ENCODE measurements at places on chromosomes 12 and 14. TPM values are rescaled to one million over a fixed set of nuclear protein-coding genes. Genes with fewer than 3 reads are reported as not detected.
A peak's percentile ranks its signal among the peaks of the same experiment; 100 is the strongest.

The GPD1 gene
- total RNA-seq = 67.0 TPM

The KRT6C gene
- total RNA-seq = not detected

The LDHB gene
- total RNA-seq = 382 TPM

DNA sequence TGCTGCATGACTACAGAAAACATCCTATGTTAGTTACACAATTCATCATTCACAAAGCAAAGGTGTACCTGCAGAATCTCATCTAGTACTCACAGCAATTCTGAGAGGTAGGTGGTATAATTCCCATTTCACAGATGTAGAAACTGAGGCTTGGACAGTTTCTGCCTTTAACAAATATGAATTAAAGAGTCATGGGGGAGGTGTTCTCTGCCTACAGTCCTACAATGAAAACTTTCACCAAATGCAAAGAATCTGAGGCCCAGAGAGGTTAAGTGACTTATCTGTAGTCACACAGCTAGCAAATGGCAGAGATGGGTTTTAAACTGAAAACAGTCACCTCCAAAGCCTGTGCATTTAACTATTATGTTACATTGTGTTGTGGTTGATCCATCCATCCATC, 171.6 kb upstream of the WSCD2 start:
- no peak overlapping the region for H3K4me3 ChIP-seq
- H3K36me3 ChIP-seq = no peaks in the 10 kb centered on the region
- peaks cover 7% of the 10 kb centered on the region for H3K27me3 ChIP-seq
- no peak for DNase-seq
- H3K4me1 ChIP-seq = no peaks in the 10 kb centered on the region

- H3K27me3 ChIP-seq = no peaks in the 10 kb centered on the region
- no peak for DNase-seq
- H3K4me1 ChIP-seq = peaks cover 4% of the 10 kb centered on the region
- no peaks in the 10 kb centered on the region for H3K36me3 ChIP-seq
These were observed 15.3 kb downstream of the MSRB3 start for GRCh38 chr12:65293735-65294134.

The REC8 gene
- total RNA-seq = 18.4 TPM

The PHETA1 gene
- 20.5 TPM for total RNA-seq

DNA sequence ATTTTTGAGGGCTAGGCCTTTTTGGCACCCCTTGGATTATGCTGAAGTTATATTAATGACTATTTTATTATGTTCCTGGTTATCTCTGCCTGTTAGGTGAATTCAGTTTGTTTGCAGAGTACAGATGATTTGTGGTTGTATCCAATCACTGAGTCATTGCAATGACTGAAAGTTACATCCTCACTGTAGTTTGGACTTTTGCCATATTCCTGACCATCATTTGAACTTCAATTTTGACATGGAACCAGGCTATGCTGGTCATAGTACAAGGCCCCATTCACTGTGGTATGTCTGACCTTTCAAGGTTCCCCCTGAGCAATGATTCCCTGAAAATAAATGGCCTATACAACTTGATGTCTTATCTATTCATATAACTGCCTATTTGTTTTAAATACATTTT, 621.0 kb downstream of the CCER1 start:
- no peaks in the 10 kb centered on the region for H3K4me1 ChIP-seq
- no peak for DNase-seq
- no peaks in the 10 kb centered on the region for H3K27me3 ChIP-seq
- H3K4me3 ChIP-seq = no peak overlapping the region
- H3K36me3 ChIP-seq = no peaks in the 10 kb centered on the region

GRCh38 chr12:22525426-22525825, 18.9 kb downstream of the C2CD5 start:
- DNase-seq = no peak
- H3K36me3 ChIP-seq = peaks cover 64% of the 10 kb centered on the region
- no peak overlapping the region for H3K4me3 ChIP-seq
- no peaks in the 10 kb centered on the region for H3K27me3 ChIP-seq
- no peak overlapping the region for H3K27ac ChIP-seq
- H3K4me1 ChIP-seq = no peaks in the 10 kb centered on the region

The PELI2 gene
- total RNA-seq = 22.2 TPM

DNA sequence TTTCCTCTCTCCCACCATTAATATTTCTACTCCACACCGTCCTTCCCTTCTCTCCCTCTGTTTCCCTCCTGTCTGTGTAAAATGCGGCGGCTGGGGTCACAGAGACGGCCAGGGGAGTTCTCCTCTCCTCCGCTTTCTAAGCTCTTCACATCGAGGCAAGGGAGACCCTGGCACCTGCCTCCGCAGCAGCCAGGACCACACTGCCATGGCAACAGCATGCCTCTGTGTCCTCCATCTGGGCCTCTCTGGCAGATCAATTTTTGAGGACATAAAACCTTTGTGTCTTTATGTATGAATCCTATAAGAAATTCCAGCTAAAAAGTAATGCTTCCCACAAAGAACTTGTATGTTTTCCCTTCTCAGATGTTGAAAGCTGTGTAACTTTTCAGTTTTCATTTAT, 41.4 kb downstream of the DYRK4 start:
- H3K4me3 ChIP-seq = no peak overlapping the region
- H3K4me1 ChIP-seq = peaks cover 10% of the 10 kb centered on the region
- no peak overlapping the region for H3K27ac ChIP-seq

DNA sequence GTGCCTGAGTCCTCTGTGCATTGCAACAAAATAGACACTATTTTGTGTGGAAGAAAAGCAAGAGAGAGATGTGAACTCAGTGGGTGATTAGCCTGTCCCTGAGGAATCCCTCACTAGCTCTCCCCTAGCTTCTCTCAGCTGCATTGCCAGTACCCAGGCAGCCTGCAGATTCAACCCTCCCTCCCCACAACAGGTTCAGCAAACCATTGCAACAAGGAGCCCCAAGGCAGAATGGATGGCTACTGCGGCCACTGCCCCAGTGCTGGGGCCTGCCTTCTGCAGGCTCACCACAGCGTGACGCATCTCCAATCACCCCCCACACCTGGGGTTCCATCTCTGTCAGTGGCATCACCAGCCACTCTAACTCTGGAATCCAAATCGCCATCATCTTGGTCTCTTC, 2.3 kb downstream of the CRACR2A start:
- no peak for DNase-seq
- no peak overlapping the region for H3K4me3 ChIP-seq
- H3K27ac ChIP-seq = no peak overlapping the region
- H3K4me1 ChIP-seq = peaks cover 12% of the 10 kb centered on the region
- H3K36me3 ChIP-seq = no peaks in the 10 kb centered on the region
- H3K27me3 ChIP-seq = no peaks in the 10 kb centered on the region

DNA sequence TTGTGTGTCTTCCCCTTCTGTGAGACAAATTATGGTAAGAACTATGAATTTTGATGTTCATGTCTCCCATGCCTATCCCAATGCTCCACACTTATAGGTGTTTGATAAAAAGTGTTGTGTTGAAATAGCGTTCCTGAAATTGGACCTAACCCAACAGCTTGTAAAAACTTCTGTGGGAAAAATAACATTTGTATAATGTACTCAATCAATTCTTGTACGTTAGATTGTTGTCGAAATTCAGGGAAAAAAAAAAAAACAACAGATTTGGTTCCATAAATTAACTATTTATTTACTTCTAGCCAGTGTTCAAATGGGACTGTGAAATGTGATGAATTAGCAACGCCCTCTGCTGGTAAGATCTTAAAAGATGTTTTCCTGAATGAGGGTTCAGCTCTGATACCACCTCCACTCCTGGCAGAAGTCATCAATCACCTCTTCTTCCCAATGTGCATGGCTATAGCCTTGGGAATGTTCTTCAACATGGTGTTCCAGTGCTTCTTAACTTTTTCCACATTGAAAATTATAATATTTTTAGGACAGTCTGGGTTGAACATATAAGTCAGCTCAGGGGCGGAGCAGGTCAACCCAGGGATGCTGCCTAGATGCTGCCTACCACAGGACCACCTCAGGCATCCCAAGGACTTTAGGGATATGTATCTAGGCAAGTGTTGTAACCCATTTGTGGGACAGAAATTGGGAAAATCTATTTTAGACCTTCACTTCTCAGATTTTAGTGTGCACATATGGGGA, 170.6 kb downstream of the OTOGL start:
- no peaks in the 10 kb centered on the region for H3K4me1 ChIP-seq
- no peak overlapping the region for H3K4me3 ChIP-seq
- H3K36me3 ChIP-seq = no peaks in the 10 kb centered on the region
- no peak for DNase-seq
- no peak overlapping the region for H3K27ac ChIP-seq
- no peaks in the 10 kb centered on the region for H3K27me3 ChIP-seq

The ALX1 gene
- total RNA-seq = not detected

DNA sequence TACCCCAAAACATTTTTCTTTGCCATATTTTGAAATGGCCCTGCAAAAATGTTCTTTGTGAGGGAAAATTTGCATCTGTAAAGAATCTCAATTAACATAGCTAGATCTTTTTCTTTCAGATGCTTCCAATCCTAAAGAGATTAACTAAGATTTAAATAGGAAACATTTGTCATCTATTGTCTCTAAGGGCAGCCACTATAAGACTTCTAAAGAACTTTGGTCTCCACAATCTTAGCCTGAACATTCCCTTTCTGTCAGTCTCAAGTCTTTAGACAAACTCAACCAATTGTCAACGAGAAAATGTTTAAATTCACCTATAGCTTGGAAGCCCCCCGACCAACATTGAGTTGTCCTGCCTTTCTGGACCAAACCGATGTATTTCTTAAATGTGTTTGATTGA, 71.1 kb upstream of the RASSF8 start:
- no peaks in the 10 kb centered on the region for H3K27me3 ChIP-seq
- DNase-seq = no peak
- no peaks in the 10 kb centered on the region for H3K36me3 ChIP-seq
- no peak overlapping the region for H3K27ac ChIP-seq

The OR4E2 gene
- not detected for total RNA-seq

DNA sequence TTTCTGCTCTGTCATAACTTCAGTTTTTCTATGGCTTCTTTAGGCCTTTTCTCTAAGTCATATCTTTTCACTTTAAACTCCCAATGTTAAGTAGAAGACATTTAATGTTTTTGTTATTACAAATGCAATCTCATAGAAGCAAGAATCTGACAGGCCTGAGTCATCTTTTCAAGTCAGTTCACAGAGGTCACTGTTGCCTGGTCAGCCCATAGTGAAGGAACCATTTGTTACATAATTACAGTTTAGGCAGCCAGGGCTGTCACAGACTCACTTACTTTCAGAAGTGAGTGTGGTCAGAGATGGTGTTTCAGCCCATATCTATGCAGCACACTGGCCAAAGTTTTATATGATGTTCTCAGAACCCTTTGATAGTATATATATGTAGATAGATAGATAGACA, 46.5 kb downstream of the CCER1 start:
- no peaks in the 10 kb centered on the region for H3K27me3 ChIP-seq
- H3K4me1 ChIP-seq = no peaks in the 10 kb centered on the region
- H3K4me3 ChIP-seq = no peak overlapping the region
- DNase-seq = no peak
- H3K36me3 ChIP-seq = no peaks in the 10 kb centered on the region

The KRT84 gene
- total RNA-seq = not detected

The ERO1A gene
- total RNA-seq = 41.9 TPM

The EGLN3 gene
- 10.5 TPM for total RNA-seq

The PLEKHD1 gene
- total RNA-seq = 0.47 TPM

The MYF6 gene
- total RNA-seq = not detected

DNA sequence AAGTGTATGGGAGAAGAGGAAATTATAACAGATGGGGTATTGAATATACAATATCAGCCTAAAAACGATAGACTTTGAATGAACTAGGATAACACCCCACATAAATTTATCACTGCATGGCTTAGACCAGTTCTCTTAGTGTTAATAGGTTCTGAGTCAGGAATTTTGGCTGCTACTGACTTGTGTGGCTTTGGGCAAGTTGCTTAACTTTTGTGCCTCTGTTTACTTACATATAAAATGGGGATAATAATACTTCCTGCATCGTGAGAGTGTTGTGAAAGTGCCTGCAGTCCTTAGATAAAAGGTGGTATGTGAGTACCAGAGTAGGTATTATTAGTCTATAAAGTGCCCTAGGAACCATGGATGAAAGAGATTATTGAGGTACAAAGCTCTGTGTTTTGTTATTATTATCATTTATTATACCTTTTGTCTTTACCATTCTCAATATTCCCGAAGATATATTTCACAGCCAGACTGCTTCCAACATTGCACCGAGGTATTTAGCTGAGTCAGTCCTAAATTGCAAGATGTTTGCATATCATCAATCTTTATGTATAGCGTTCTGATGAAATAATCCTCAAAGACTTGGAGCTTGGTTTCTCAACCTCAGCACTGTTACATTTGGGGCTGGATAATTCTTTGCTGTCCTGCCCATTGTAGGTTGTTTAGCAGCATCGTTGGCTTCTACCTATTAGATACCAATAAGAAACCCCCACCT, 2.3 kb upstream of the PAWR start:
- no peaks in the 10 kb centered on the region for H3K27me3 ChIP-seq
- H3K4me3 ChIP-seq = no peak overlapping the region
- peak overlapping the region; percentile 86 for H3K27ac ChIP-seq
- DNase-seq = no peak

All from lower lobe of right lung (tissue), 2 donors.